Retina (tissue), 1 donor: ENCODE measurements at places on chromosomes 3 and 15.
A peak's percentile ranks its signal among the peaks of the same experiment; 100 is the strongest.

- DNase-seq: no peak
Measured at GRCh38 chr15:39598958-39599845, 18.3 kb downstream of the THBS1 start.

- peak; percentile 61 for DNase-seq
Measured at GRCh38 chr3:129046037-129046731, 14.4 kb upstream of the GP9 start.

GRCh38 chr15:99143242-99143641, 38.4 kb downstream of the SYNM start:
- DNase-seq: no peak

DNA sequence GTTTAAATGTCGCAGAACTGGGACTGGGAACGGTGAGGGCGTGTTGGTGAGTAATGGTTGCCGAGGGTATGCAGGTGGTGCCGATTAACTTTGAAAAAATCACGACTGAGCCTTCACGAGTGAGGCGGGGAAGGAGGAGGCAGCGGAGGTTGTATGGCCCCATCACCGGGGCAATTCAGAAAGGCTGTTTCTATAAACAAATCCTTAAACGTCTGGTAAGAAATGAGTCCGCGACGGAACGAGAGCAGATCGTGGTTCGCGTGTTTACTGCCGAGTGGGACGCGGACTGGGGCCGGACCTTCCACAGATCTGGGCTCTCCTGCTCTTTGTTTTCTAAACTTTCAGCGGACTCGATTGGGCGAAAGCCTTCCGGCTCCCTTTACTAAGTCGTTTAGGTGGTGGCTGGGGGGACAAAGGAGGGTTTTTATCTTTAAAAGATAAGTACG, 2.7 kb downstream of the IGF1R start:
- DNase-seq: peak; percentile 63

GRCh38 chr3:117809186-117810081, 1099.9 kb downstream of the TUSC7 start:
- no peak for DNase-seq

DNA sequence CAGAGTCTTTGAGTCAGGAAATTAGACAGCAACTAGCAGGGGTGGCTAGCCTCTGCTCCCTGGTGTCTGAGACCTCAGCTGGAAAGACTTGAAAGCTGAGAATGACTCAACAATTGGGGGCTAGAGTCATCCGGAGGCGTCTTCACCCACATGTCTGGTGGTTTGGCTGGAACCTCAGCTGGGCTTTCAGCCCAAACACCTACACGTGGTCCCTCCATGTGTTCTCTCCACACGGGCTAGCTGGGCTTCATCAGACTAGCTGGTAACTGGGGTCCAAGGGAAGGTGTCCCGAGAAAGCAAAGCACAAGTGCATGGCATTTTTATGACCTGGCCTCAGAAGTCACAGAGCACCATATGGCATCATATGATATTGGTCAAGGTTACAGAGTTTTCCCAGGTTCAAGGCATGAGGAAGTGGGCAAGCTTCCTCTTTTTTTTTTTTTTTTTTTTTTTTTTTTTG, 19.9 kb upstream of the ABHD2 start:
- no peak for DNase-seq

GRCh38 chr15:68354923-68355322, 77.0 kb downstream of the ITGA11 start:
- DNase-seq: no peak

- no peak for DNase-seq
Measured at GRCh38 chr3:197355713-197356112, 57.3 kb upstream of the DLG1 start.

DNA sequence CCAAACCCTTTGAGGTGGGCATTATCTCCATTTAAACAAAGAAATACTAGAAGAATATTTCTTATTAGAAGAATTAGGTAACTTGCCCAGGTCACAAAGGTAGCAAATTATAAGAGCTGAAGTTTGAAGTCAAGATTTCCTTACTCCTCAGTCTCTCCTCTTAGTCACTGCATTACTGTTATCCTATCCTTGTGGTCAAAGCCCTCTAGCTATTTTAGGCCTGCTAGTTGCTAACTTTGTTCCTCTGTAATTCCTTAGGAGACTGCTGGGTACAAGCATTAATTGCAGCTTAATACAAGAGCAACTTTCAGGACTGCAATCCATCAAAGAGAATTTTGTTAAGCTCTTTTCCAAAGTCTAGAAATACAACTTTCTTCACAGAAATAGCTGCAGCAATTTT, 528.2 kb downstream of the ZIC1 start:
- no peak for DNase-seq

GRCh38 chr3:188369526-188369925, 215.6 kb downstream of the LPP start:
- DNase-seq: no peak

- DNase-seq: no peak
Measured at GRCh38 chr3:172568701-172569100, 45.5 kb upstream of the TNFSF10 start.

- no peak for DNase-seq
Measured at GRCh38 chr15:68284616-68285258, 7.2 kb downstream of the FEM1B start.

DNA sequence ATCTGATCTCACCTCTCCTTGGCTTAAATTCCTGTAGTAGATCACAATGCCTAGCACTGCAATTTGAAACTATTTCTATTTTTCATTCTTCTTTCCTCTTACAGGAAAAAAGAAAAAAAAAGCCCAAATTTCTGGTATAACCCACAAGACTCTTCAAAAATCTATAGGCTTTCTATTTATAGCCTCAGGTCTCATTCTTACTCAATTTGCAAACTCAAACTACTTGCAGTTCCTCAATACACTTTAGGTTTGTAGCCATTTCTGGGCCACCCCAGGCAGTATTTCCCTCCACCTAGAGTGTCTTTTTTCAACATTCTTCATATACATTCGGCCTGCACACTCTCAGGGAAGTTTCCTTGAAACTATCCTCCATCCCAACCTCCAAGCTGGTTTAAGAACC, 169.0 kb downstream of the TBC1D5 start:
- no peak for DNase-seq

- no peak for DNase-seq
Measured at GRCh38 chr3:124966521-124967445, 32.2 kb upstream of the MUC13 start.

- DNase-seq: no peak
Measured at GRCh38 chr3:112390783-112391641, 58.1 kb downstream of the CD200 start.

DNA sequence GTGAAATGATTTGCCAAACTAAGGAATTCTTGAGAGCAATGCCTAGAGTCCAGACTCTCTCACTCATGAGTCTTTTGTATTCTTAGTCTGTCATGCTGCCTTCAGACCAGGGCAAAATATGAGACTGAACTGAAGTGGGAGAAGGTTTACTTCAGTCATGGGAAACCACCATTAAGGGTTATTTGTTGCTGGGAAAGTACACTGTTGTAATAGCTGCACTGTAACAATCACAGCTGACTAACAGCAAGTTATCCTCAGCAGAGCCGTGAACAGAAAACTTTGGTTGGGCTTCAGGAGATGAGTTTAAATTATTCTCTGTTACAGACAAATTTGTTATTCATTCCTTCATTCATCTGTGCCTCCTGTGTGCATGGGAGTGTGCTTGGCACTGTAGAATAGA, 258.5 kb downstream of the ROBO2 start:
- no peak for DNase-seq

DNA sequence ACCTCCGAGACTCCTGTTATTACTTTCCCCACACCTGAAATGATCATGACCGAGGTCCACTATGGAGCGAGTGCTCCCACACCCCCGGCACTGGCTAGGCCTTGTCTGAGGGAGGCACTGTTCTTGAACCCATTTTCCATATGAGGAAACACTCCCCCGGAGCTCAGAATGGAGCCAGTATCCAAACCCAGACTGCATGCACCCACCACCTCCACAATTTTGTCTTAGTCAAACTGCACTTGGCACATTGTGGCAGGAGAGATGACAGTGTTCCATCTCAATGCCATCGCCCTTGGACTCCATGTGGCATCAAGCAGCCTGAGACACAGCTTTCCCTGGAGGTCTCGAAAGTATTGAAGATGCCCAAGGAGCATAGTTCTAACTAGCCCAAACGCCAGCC, 154.1 kb downstream of the NUP210 start:
- no peak for DNase-seq

DNA sequence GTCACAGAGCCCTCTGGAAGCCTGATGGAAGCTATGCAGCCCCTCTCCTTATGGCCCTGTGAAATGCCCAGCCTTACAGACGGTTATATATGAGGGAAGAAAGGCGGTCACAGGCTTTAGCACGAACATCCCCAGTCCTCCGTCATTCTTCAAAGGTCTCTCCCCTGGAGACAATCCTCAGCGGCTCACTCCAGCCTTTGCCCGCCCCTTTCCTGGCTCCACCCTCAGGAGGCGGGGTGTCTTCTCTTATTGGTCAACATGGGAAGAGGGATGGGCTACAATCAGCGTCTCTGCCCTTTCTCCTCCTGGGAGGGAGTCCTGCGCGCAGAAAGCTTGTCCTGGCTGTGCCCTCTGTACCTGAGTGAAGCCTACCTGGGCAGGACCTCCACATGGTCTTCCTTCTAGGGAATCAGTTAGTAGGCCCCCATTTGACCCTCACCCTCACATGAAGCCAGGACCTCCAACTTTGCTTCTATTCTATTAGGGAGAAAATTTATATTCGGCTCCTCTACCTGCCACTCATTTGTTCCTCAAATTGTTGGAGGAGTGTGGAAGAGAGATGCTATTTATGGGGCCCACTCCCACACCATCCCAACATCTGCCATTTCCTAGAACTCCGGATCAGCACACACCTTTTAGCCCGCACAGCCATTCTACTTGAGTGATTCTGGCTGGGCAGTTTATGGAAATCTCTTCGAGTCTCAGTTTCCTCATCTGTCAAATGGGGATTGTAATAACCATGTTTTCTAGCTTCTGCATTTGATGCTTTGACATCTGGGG, 112.9 kb upstream of the SLC6A11 start:
- peak; percentile 89 for DNase-seq

GRCh38 chr3:149820183-149820582, 7.2 kb downstream of the RNF13 start:
- no peak for DNase-seq

GRCh38 chr3:76034649-76035048, 249.3 kb upstream of the ZNF717 start:
- DNase-seq: no peak

DNA sequence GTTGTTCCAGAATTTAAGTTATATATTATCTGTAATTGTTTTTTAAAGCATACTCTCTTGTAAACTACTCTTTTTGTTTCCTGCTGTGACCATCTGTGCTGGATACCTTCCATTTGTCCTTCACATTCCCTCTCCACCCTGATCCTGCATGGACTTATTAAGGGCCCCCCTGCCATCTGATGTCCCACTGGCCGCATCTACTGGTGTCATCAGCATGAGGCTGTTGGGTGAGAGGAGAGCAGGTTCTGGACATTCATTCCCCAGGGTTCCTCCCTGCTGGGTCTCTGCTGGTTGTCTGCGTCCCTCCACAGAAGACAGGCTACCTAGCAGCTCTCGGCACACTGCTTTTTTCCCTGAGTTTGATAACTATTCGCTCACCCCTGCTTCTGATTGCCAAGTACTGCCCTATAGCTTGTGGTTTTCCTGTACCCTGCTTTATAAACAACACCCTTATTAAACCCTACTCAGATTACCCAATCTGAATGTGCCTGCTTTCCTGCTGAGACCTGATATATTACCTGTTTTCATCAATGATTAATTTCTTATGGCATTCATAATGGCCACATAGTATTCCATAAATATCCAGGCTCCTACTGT, 7.7 kb downstream of the CMTM8 start:
- no peak for DNase-seq

GRCh38 chr3:46406788-46407611, at the start of the genes CCR5AS and CCRL2:
Gene CCR5AS (minus strand): TSS chr3:46407066.
Gene CCRL2 (plus strand): TSS chr3:46407259. CDS start chr3:46408080, 821 bp downstream.
- peak; percentile 7 for DNase-seq

DNA sequence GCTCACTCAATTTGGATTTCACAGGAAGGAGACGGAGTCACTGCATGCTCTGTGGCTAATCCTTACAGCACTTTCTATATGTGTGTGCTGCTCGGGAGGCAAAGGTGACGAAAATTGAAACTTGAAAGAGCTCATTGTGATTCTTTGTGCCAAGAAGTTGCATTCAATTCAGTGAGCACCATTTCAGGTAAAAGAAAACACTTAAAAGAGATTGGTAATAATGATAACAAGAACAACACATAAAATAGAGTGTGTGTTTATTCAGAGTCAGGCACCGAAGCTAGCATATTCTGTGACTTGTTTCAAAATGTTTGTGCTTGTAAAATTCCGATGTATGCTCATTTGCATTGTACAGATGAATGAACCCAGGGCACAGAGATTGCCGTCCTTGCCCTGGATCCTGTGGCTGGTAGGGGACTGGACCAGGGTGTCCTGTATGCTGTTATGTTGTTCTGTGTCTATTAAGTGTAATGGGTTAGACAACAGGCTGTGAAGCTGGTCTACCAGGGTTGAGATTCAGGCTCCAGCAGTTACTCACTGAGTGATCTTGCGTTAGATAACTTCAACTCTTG, 193.3 kb upstream of the PROK2 start:
- DNase-seq: no peak

- DNase-seq: no peak
Measured at GRCh38 chr3:128274837-128275236, 121.6 kb downstream of the EEFSEC start.

DNA sequence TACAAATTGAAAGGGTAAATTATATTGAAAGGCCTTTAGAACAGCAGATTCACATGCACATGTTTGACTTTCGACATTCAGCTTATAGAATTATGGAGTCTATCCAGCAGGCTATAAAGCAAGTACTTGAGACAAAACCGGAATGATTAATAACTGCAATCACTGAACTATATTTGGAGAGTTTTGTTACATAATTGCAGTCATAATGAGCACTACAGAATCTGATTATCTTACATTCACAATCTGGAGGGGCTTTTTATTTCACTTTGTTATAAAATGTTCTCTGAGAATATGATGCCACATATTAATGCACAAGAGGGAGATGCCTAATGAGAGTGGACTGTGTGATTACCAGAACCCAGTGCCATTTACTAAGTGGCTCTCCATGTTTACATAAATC, 64.3 kb downstream of the NSUN3 start:
- DNase-seq: no peak

- DNase-seq: no peak
Measured at GRCh38 chr3:57151021-57151449, 14.1 kb downstream of the IL17RD start.

DNA sequence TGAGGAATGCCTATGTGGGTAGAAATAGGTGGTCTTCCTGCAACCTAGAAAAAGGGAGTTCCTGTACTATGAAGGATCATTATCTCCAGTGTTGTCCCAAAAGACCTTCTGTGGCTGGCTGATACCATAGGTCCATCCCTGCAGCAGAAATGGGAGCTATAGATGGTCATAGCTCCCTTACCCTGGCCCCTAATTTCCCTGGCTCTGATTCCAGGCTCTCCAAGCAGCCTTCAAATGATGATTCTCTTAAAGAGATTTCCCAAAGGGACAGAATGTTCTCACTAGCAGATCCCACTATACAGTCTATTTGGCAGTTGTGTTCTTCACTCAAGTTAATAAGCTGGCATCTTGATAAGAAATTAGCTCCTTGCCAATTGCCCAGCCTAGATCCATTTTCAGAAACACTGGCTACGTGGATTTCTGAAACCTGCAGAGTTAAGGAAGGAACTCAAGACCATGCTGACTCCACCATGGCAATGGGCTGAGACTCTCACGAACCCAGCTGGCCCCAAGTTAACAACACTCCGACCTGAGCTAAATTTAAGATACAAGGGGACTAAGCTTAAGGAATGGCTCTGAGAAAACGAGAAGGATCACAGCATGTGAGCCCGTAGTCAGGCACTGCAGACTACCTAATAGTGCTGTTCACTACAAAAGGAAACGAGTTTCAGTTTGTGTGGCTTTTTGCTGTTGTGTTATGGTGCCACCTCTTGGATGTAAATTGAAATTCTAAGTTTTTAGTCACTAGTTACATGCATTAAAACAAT, 11.4 kb downstream of the C15orf40 start:
- peak; percentile 60 for DNase-seq
